ENCODE measurements at places on chromosomes 4 and X.

- DNase-seq = no peak
Measured at GRCh38 chrX:17521871-17522693, 147.1 kb downstream of the NHS start.

DNA sequence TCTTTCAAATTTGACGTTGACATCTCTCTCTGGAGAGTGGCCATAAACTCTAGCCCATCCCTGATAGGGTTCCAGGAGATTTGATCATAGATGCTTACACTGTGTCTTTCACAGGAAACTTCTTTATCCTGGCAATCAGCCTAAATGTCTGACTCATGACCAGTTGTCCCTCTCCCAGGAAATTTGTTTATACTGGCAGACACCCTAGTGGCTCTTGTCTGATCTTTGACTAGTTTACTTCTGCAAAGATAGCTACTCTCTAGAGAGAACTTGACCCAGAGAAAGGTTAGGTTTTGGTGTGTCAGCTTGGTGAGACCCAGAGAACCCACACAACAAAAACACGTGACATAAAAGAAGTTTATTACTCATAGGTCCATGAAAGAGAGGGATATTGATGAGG, 509.8 kb downstream of the CENPC start:
- peak; percentile 48 for DNase-seq

DNA sequence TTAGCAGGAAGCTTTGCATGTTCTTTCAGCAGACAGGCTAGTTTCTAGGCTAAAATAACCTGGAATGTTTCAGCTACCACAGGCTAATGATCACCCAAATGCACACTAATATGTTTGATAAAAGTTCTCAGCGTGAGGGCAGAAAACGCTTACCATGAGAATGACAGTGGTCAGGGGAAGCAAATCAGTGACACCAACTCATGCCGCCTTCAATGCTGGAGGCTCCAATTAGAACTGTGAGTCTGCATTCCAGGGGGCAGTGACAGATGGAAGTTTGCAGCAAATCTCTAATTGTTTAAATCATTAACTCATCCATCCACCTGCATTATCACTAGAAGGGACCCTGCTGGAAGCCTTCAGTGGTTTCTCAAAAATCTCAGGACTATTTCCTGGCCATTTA, 43.2 kb downstream of the ANOS1 start:
- DNase-seq = no peak

- peak; percentile 23 for DNase-seq
Measured at GRCh38 chr4:52833941-52834525, 28.1 kb upstream of the RASL11B start.

DNA sequence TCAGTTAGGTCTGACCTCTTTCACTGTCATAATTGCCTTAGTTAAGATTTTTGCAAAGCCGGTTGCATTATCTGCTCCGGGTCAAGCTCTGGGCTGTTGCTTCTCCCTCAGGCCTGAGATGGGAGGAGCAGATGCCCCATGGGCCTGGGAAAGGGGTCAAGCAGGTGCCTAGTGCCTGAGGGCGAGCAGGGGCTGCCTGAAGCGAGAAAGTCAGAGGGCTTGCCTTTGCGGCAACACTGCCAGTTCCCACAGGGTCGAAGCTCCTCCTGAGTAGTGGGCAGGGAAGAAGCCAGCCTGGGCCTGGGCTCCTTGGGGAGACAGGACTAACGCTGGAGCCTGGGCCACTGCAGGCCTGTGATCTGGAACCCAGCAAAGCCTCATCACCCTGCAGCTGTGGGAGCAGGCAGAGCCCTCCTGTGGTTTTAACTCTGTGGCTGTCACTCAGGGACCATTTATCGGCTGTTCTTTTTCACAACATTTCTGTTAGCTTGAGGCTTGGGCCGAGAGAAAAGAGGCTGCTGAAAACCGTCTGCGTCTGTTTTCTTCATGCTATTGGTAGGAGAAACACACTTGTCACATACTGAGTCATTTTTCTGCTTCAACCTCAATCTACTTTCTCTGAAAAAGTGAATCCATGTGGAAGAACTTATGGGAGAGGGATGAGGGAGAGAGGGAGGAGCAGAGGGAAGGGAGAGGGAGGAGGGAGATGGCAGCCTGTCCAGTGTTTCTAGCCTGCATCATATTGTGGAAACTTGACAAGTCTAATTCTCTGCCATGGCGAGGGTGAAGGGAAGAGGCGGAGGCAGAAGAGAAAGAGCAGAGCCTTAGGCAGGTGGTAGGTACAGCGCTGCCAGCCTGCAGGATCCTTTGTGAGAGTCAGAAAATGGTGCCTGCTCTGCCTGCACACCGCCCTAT, 68.4 kb downstream of the RHOH start:
- DNase-seq = peak; percentile 62

GRCh38 chr4:180695851-180696250, 1547.4 kb upstream of the TENM3 start:
- peak; percentile 86 for DNase-seq

DNA sequence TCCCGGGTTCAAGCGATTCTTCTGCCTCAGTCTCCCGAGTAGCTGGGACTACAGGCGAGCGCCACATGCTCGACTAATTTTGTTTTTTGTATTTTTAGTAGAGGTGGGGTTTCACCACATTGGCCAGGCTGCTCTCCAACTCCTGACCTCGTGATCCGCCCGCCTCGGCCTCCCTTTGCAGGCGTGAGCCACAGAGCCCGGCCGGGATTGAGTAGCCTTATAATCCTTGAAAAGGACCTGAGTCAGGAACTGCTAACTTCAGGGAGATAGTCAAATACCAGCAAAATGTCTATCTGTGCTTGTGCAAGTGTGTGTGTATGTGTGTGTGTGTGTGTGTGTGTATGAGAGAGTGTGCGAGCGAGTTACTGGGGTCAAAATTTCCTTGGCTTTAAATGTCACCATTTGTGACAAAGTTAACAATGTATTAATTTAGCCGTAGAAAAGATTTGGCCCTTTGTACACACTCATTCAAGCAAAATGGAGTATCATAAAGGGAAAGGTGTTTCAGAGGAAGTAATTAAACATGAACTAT, 1.8 kb upstream of the KDM6A start:
- peak; percentile 36 for DNase-seq

- no peak for DNase-seq
Measured at GRCh38 chr4:130403221-130403620, 1307.3 kb downstream of the C4orf33 start.
